ENCODE measurements at places on chromosomes 6 and 20.

DNA sequence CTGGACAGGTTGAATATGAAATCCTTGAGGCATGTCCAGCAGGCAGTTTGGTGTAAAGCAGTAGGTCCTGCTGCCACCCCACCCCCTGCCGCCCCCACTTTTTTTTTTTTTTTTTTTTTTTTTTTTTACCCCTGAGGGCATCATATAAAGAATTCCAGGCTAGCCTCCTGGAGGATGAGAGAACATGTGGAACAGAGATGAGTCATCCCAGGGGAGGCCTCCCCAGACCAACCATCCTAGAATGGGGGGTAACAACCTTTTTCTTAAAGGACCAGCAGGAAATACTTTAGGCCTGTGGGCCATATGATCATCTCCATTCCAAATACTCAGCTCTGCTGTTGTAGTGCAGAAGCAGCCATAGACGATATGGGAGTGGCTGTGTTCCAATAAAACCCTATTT, 170.9 kb downstream of the GJA10 start:
- no peak for DNase-seq

- DNase-seq = no peak
Measured at GRCh38 chr6:26552640-26553188, 14.5 kb downstream of the HMGN4 start.

DNA sequence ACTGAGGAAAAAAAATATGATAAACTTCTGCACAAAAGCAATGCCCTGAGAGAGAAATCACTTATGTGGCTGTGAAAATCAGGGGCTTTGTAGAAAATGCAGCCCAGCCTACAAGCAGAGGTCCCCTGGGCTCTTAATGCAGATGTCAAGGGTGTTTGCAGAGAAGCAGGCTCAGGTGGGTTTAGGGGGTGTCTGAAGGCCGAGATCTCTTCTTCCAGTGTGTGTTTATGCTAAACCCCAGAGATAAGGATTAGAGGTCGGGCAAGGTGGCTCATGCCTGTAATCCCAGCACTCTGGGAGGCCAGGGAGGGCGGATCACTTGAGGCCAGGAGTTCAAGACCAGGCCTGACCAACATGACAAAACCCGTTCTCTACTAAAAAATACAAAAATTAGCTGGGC, 78.5 kb downstream of the TMEM242 start:
- no peak for DNase-seq

DNA sequence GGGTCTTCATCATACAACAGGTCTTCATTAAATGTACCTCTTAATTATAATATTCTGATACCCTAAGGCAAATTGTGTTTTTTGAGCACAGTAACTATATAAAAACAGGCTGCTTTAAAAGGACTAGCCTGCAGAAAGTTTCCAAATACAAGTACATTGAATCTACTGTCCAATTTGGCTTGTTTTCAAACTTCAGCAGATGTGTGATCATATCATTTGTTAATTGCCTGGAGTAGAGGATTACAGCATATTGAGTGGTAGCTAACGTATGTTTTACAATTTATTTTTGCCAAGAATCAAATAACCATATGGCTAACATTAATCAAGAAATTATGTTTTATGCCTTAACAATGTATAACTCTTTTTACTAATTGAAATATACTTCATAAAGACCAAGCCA, 12.6 kb downstream of the TINAG start:
- DNase-seq = no peak

GRCh38 chr6:112044856-112045255, 9.0 kb upstream of the CCN6 start:
- DNase-seq = no peak

DNA sequence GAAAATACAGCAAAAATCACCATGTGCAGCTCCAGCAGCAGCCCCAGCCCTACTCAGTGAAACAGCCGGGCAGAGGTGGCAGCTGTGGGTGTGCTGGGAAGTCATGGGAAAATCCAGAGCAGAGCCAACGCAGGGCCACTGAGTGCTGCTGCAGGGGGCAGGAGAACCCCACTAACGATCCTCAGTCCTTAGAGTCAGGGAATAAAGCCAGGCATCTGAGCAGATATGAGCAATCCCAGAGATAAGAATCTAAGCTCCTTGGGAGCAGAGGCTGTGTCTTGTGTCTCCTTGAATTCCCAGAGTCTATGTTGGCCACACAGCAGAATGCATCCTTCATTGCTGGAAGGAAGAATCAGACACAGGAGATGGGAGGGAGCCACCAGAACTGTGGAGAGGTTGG, 493.1 kb upstream of the MAP3K7 start:
- no peak for DNase-seq
